ENCODE measurements at places on chromosomes 3 and 15. TPM values are rescaled to one million over a fixed set of nuclear protein-coding genes. Genes with fewer than 3 reads are reported as not detected.

Gene CDCP1
- polyA plus RNA-seq, result 0.22 TPM

DNA sequence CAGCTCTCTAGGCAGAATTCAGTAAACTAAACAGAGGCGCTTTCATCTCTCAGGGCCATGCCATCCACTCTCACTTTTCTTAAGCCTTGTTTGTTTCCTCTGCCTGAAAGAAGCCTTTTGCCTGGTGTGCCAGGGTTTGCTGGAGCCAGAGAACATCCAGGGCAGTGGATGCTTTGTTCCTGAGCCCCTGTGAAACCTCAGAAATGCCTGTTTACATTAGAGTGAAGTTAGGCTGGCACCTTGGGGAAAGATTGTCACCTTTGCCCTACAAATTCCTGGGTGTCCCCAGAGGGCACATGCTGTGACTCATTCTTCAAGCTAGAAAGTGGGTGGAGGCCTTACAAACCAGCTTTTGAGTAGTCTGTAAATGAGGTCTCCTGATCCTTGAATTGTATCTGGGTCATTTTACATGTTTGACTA is 10.7 kb upstream of the TRAK1 start:
- no peak overlapping the region for H3K4me3 ChIP-seq
- peaks cover 12% of the 10 kb centered on the region for H3K4me1 ChIP-seq

Gene ABHD6
- polyA plus RNA-seq, result 36.5 TPM

- H3K36me3 ChIP-seq, result no peaks in the 10 kb centered on the region
- H3K27me3 ChIP-seq, result no peaks in the 10 kb centered on the region
- H3K27ac ChIP-seq, result no peak overlapping the region
- no peaks in the 10 kb centered on the region for H3K4me1 ChIP-seq
- no peak overlapping the region for H3K4me3 ChIP-seq
- no peak for DNase-seq
Observed at GRCh38 chr3:48565591-48566400, 2.2 kb upstream of the UCN2 start.

- no peaks in the 10 kb centered on the region for H3K36me3 ChIP-seq
- H3K4me3 ChIP-seq, result no peak overlapping the region
- no peak overlapping the region for H3K27ac ChIP-seq
- peaks cover 10% of the 10 kb centered on the region for H3K4me1 ChIP-seq
- DNase-seq, result no peak
Observed at GRCh38 chr3:52088445-52089367, 32.3 kb upstream of the DUSP7 start.

DNA sequence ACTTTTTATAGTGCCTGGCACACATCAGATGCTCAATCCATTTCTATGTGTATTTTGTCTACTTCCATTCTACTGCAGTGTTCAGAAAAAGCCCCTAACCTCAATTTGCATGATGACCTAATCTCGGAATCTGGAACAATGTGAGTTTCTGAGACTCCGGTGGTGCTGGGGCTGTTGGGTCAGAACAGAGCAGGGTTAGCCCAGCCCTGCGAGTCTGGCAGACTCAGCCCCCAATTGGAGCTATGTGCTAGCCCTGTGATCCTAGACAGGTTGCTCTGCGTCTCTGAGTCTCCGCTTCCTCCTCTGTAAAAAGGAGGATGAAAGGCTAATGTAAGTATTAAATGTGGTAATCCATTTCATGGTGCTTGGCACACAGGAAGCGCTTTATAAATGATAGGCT is 95.0 kb upstream of the ICE2 start:
- no peak for DNase-seq
- no peaks in the 10 kb centered on the region for H3K36me3 ChIP-seq
- no peak overlapping the region for H3K4me3 ChIP-seq

Gene IGF1R
- polyA plus RNA-seq, result 0.69 TPM

- peaks cover 39% of the 10 kb centered on the region for H3K4me1 ChIP-seq
- H3K27ac ChIP-seq, result no peak overlapping the region
- no peaks in the 10 kb centered on the region for H3K27me3 ChIP-seq
- H3K4me3 ChIP-seq, result no peak overlapping the region
- H3K36me3 ChIP-seq, result no peaks in the 10 kb centered on the region
Observed at GRCh38 chr15:101481381-101481705, 8.2 kb downstream of the PCSK6 start.

Gene NPAP1
- not detected for polyA plus RNA-seq

Gene KLHL6
- 0.42 TPM for polyA plus RNA-seq

DNA sequence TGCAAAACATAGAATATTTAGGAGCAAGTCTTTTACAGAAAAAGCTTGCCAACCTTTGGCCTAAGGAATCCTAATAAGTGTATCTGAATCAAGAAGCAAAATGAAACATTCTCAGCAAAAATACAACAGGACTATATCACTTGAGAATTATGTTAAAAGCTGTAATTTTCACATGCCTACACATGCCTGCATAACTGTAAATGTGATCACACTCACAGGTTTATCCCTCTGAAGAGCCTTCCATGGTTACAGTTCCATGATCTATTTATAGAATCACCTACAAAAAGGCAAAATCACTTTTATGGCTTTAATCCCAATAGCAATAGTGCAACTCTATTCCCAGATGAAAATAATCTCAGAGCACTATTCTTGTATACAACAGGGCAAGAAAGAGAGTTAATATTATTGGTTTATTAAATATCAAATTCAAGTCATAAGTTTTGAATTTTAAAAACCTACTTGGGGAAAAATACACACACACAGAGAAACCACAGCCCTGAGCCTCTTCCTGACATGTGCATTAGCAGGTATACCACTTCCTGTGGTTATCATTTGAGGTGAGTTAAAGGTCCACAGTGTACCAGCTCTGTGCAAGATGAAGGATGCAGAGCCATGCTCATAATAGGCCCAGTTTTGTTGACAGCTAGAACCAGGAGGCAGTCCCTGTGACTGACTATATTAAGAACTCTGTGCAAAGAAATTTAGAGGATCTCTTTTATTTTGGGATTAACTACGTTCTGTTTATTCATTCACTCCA is 252.5 kb upstream of the TGFBR2 start:
- no peak for DNase-seq
- no peaks in the 10 kb centered on the region for H3K4me1 ChIP-seq
- no peaks in the 10 kb centered on the region for H3K27me3 ChIP-seq
- H3K27ac ChIP-seq, result no peak overlapping the region
- H3K4me3 ChIP-seq, result no peak overlapping the region

Gene IQCF5
- polyA plus RNA-seq, result not detected

GRCh38 chr3:137325170-137325569 is 367.4 kb downstream of the IL20RB start:
- H3K36me3 ChIP-seq, result no peaks in the 10 kb centered on the region
- no peaks in the 10 kb centered on the region for H3K27me3 ChIP-seq
- H3K4me3 ChIP-seq, result no peak overlapping the region
- no peak for DNase-seq
- no peak overlapping the region for H3K27ac ChIP-seq

Data from liver (tissue), 10 donors.